Right ventricle myocardium superior (tissue), 1 donor: ENCODE measurements at places on chromosomes 6 and 20. TPM values are rescaled to one million over a fixed set of nuclear protein-coding genes. Genes with fewer than 3 reads are reported as not detected.

GRCh38 chr6:119284861-119285521 is 64.6 kb downstream of the MAN1A1 start:
- DNase-seq = no peak

GRCh38 chr6:64334636-64335035 is 699.0 kb downstream of the PHF3 start:
- no peak for DNase-seq

- DNase-seq = no peak
These were observed 240.3 kb downstream of the TPBG start for GRCh38 chr6:82603871-82604270.

Gene C6orf58
- total RNA-seq = not detected

Gene BNIP5
- total RNA-seq = not detected

Gene CRISP3
- not detected for total RNA-seq
